ENCODE measurements at places on chromosomes 6 and 20.

DNA sequence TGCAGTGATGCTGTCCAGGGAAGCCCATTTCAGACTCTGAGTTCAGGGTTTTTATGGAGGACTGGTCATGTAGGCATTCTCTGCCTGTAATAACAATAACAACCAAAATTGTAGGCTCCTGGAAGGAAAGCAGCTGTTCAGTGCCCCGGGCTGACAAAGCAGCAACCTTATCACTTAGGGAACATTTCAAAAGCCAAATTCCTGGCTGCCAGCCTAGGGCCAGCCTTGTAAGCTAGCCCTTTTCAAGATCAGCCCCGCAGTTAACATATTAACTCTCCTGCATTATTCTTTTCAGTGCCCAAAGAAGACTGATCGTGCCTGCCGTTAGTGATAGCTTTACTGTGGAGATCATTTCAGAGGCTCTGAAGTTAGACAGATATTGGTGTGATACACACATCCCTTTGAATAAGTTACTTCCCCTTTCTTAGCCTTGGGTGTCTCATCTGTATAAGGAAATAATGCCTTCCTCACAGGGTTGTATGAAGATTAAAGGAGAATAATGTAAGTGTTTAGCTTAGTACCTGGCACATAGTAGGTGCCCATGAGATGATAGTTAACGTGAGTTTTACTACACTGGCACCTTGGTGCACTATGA is 44.1 kb downstream of the CTNNBL1 start:
- DNase-seq = no peak

DNA sequence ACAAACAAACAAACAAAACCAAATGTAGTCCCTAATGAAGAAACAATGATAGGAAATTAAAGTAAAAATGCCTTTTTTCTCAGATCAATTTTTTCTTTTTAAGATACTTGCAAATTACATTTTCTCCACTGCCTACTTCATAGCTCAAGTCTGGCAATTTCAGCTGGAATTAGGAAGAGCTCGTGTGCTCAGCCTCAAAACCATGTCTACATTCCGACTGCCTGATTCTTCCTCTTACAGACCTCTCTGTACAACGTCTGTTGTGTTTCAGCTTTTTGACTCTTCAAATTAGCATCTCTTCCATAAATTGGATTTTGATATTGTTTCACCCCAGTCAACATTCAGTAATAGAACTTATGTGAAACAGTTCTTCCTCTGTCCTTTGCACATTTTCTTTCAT is 9.3 kb upstream of the EDN1 start:
- DNase-seq = no peak

- DNase-seq = no peak
These were observed 32.4 kb downstream of the TRAF3IP2 start for GRCh38 chr6:111573131-111573883.

- DNase-seq = no peak
These were observed 85.2 kb downstream of the ELOVL4 start for GRCh38 chr6:79862126-79862525.

DNA sequence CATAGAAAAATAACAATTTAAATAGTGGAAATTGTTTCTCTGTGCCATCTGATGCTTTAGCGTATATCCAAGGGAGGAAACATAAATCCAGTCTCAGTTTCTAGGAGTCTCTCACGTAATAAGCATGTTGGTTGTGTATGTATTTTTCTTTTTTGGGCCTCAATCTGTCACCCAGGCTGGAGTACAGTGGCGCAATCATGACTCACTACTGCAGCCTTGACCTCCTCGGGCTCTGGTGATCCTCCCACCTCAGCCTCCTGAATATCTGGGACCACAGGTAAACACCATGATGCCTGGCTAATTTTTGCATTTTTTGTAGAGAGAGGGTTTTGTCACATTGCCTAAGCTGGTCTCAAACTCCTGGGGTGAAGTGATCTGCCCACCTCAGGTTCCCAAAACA is 78.6 kb upstream of the PLN start:
- DNase-seq = no peak

GRCh38 chr6:40312213-40313015 is 274.8 kb downstream of the LRFN2 start:
- DNase-seq = no peak

- DNase-seq = no peak
These were observed 13.0 kb downstream of the SLC2A4RG start for GRCh38 chr20:63752411-63753101.

DNA sequence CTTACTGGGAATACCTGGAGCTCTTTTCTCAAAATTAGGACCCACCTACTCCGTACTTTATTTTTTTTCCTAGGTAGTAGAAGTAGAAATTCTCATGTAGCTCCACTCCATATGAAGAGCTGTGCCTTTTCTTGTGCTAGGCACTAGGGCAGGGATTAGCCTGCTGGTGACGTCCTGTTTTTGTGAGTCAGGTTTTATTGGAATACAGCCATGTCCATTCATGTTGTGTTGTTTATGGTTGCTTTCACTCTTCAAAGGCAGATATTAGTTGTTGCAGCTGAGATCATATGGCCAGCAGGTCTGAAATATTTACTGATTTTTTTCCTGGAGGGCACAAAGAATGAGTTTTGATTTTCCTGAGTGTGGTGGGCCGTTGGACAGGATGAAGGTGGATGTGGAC is 20.5 kb downstream of the XRN2 start:
- no peak for DNase-seq

DNA sequence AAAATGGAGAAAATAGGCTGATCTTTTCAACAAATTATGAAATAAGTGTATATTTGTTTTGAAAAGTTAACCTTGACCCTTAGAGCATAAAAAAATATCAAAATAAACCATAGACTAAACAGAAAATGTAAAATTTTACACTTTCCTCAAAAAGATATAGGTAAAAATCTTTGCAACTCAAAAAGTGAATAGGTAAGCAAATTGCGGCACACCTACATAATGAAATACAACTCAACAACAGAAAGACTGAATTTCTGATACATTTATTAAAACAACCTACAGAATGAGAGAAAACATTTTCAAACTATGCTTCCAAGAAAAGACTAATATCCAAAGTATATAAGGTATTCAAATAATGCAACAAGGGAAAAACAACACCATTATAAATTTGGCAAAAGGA is 425.7 kb upstream of the KHDRBS2 start:
- DNase-seq = no peak

DNA sequence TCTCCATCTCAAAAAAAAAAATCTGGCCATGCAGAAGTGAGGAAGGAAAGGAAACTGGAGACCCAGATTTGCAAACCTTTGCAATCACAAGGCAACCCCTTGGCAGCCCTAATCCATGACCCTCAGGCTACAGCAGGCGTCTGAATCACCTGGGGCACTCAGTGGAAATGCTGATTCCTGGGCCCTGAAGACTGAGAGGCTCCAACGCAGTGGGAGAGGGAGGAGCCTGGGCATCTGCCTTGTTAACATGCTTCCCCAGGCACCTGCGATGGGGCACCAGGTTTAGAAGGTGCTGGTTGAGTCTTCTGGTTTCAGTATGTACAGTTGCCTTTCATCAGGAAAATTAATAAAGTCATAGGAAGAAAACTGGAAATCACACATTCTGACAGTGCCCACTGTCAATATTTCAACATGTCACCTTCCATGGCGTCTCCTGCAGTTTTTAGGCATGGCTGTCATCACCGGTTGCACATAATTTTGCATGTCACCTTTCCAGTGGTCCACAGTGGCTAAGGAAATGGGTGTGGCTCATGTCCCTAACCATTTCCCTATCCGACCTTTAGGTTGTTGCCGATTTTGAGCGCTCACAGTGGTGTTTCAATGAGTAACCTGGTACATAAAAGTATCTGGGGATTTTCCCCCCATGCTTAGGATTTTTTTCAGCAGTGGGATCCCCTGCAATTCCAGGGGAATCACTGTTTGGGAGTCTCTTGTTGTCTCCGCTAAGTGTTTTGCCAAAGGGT is 56.9 kb downstream of the PREX1 start:
- DNase-seq = no peak

- no peak for DNase-seq
These were observed 42.8 kb upstream of the HFE start for GRCh38 chr6:26044140-26045064.

DNA sequence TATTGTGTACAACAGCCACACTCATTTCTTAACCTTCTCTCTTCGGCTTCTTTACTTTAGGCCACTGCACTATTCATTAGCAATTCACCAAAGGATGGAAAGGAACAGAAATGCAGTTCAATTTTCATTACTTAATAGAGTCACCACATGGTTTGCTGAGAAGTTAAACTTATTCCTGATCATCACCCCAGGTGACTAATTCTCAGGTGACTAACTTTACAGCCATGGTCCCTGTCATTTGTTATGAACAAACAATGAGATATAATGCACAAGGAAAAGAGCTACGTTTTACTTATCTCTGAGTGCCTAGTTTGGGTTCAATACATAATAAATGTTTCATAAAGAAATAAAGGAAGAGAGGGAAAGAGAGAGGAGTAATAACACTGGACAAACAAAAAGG is 45.8 kb upstream of the DST start:
- DNase-seq = no peak

DNA sequence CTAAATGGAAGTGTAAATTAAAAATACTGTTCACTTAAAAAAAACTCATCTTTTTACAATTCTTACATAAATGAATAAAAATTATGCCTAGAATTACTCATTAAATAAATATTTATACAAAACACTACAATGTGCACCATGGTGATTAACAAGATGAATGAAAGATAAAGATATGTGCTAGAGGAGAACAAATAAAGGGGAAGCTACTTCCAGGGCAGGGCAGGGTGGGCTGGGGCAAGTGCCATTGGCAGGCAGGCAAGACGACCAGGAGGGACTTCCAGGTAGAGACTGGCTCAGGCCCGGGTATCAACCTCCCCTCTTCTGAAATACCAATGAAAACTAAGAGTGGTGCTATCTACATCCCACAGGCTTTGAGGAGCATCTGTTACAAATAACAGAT is 20.4 kb downstream of the PREP start:
- no peak for DNase-seq

- no peak for DNase-seq
These were observed 118.8 kb upstream of the FAM184A start for GRCh38 chr6:119197271-119197670.

GRCh38 chr20:50163570-50164317 is 10.2 kb upstream of the PEDS1 start:
- no peak for DNase-seq

GRCh38 chr20:24783631-24784492 is 165.2 kb upstream of the CST7 start:
- no peak for DNase-seq

DNA sequence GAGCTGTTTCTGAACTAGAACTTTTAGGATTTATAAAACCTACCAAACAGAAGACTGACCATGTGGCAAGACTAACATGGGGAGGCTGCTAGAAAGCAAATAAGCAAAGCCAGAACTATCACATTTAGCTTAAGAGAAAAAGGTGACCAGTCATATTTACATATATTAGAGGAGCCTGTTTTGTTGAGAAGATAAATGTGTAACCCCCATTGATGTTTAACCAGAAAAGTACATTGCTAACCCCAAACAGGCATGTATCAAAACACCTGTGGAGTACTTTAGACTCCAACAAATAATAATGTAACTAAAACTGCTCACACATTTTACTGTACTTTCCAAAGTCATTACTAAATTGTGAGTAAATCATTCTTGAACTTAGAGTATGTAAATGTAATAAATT is 35.0 kb downstream of the AKIRIN2 start:
- DNase-seq = no peak

- no peak for DNase-seq
These were observed 76.1 kb downstream of the IRF4 start for GRCh38 chr6:467671-468082.

GRCh38 chr6:126188279-126188909 is 151.5 kb upstream of the CENPW start:
- no peak for DNase-seq

Measured in stimulated activated CD4-positive, alpha-beta T cell treated with anti-CD3 and anti-CD28 coated beads, Interleukin-1b, Interleukin-23, amount 100 ng/mL, for 4 hours (primary cell).